Breast epithelium (tissue), 4 donors: ENCODE measurements at places on chromosomes 16 and 17. TPM values are rescaled to one million over a fixed set of nuclear protein-coding genes. Genes with fewer than 3 reads are reported as not detected.

Gene AXIN2
- 13.1 TPM for total RNA-seq

Gene CCL5
- 3.5 TPM for total RNA-seq

Gene KRT16
- total RNA-seq = 2.6 TPM

Gene CTDNEP1
- total RNA-seq = 67.5 TPM

- no peak for DNase-seq
Observed at GRCh38 chr17:69884356-69884755, 190.7 kb upstream of the KCNJ16 start.

- no peak for DNase-seq
Observed at GRCh38 chr17:60615840-60616239, 15.8 kb downstream of the PPM1D start.

GRCh38 chr17:58231641-58232040, 6.7 kb upstream of the LPO start:
- no peak for DNase-seq

DNA sequence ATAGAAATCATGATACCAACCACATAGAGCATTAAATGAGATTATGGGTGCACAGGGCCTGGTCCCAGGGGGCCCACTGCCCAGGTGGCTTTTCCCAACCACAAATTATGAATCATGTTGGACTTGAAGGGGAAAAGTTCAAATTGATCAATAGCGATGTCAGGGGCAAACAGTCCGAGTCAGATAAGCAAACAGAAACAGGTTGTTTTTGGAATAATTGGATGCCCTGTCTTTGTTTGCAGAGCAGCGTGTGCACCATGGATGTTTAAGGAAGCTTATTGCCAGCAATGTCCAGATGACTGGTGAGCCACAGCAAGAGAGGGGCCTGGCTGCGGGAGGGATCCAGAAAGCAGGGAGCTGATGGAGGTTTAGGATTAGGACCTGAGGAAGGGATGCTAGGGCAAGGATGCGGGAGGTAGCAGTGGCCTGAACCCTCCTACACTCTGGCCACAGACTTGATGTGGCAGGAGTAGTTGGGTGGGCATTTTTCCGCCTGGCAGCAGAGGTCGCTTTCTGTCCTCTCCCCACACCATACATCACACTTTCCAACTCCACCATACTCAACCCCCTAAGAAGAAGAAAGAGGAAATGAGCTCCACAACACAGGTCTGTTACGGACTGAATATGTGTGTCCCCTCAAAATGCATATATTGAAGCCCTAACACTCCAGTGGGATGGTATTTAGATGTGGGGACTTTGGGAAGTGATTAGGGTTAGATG, 266.4 kb upstream of the RPL38 start:
- DNase-seq = no peak

GRCh38 chr17:64306850-64307463, 43.9 kb upstream of the TEX2 start:
- DNase-seq = peak; percentile 58

GRCh38 chr17:11353601-11354000, 112.6 kb downstream of the SHISA6 start:
- no peak for DNase-seq

DNA sequence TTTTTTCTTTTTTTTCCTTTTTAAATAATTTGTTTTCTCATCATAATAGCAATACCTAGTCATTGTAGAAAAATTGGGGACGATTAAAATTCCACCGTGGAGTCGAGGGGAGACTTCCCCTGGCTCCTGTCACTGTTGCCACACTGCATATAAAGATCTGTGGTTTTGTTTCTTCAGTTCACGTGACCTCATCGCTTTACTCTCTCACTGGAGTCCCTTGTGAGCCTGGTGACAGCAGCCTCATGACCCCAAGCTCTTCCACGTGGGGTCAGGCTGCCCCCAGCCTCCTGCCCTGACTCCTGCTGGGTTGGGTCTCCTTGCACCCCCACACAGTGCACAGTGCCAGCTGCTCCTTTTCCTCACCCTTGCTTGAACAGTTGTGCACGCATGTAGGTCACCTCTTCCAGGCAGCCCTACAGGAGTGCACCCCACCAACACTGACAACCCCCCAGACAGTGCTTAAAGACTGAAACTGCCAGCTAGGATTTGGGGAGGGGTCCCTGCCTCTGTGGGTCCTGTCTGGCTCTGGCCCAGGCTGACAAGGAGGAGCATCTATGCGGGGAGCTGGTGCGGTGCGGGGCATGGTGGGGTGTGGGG, 7.3 kb upstream of the METRNL start:
- DNase-seq = no peak

GRCh38 chr17:27257031-27257357, 36.9 kb upstream of the WSB1 start:
- DNase-seq = no peak

GRCh38 chr17:49836111-49837030, 11.5 kb downstream of the TAC4 start:
- DNase-seq = no peak

DNA sequence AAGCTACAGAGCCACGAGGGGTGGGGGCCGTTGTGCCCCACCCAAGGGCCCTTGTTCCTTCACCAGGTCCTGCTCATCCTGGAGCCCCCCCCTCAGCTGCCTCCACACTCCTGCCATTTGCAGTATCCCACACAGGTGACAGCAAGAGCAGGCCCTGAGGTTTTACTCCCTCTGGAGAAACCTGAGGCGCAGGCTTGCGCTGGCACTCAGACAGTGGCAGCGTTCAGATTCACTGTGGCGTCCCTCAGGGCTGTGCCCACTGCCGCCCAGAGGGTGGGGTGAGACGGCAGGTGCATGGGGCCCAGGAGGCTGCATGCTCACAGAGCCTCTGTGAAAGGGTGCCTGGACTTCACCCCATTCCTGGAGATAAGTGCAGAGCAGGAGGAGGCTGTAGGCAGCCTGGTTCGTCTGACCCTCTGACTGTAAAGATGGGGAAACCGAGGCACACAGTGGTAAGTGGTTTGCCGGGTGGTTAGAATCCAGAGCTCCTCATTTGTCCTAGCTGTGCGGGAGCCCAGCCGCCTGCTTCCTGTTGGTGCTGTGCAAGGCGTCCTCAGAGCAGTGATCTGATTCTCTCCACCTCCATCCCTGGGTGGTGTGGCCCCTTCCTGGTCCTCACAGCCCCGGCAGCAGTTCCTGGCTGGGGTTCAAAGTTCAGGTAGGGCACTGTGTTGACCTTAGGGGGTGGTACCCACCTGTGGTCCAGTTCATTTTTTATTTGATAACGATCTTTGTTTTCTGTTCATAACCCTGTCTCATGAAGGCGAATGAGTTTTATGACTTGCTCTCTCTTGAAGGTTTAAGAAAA, 1.6 kb downstream of the SPIRE2 start:
- DNase-seq = no peak

DNA sequence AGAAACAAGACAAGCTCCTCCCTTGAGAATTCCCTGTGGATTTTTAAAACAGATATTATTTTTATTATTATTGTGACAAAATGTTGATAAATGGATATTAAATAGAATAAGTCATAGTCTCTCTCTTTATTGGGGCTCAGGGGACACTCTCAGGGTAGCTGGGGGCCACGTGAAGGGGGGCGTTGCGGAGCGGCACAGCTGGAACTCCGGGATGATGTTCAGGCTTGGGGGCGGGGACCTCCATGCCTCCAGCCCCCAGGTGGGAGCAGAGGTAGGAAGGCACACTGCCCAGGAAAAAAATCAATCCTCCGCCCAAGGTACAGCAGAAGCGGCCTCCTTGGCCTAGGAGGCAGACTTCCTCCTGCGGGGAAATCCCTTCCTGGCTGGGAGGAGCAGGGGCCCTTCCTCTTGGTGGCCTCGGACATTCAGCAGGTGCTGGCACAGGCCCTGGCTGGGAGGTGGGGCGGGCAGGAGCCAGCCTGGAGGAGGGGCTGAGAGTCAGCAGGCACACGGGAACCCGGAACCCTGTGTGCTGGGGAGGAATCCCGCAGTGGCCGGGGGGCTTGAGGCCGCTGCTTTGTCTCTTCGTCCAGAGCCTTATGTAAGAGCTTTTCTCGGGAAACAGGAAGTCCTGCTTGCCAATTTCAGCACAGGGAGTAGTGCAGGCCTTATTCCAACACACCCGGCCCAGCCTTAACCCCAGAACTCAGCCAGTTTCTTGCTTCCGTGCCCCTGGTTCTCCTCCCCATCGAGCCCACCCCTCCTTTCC, 591 bp upstream of the TNFSF13 start:
- peak; percentile 95 for DNase-seq

DNA sequence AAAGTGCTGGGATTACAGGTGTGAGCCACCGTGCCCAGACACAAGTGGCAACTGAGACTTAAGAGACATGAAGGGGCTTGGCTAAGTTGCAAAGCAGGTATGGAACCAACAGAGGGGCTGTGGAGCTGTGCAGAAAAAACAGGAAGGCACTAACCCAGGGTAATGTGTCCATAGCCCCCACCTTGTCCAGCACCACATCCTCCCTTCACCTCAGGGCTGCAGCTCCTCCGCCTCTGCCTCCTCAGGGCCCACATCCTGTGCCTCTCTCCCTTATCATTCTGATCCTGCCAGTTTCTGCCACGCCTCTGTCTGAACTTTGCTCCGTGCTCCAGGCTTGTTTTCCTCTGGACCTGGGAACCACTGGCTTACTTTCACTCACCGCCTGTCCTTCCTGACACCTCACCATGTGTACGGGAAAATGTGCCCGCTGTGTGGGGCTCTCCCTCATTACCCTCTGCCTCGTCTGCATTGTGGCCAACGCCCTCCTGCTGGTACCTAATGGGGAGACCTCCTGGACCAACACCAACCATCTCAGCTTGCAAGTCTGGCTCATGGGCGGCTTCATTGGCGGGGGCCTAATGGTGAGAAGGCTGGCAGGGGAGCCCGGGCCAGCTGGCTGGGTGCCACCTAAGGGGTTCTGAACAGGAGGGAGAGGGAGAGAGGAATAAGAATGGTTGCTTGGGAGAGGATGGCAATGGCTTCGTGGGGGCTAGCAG, at the start of gene TM4SF5:
Gene TM4SF5 (plus strand): TSS at position 368 of the 716 bp plus-strand sequence. CDS start 37 bp downstream, at position 405.
- DNase-seq = no peak

- no peak for DNase-seq
Observed at GRCh38 chr17:14011740-14012405, 57.4 kb upstream of the COX10 start.

GRCh38 chr17:65664266-65664665, 102.8 kb upstream of the AXIN2 start:
- DNase-seq = no peak

DNA sequence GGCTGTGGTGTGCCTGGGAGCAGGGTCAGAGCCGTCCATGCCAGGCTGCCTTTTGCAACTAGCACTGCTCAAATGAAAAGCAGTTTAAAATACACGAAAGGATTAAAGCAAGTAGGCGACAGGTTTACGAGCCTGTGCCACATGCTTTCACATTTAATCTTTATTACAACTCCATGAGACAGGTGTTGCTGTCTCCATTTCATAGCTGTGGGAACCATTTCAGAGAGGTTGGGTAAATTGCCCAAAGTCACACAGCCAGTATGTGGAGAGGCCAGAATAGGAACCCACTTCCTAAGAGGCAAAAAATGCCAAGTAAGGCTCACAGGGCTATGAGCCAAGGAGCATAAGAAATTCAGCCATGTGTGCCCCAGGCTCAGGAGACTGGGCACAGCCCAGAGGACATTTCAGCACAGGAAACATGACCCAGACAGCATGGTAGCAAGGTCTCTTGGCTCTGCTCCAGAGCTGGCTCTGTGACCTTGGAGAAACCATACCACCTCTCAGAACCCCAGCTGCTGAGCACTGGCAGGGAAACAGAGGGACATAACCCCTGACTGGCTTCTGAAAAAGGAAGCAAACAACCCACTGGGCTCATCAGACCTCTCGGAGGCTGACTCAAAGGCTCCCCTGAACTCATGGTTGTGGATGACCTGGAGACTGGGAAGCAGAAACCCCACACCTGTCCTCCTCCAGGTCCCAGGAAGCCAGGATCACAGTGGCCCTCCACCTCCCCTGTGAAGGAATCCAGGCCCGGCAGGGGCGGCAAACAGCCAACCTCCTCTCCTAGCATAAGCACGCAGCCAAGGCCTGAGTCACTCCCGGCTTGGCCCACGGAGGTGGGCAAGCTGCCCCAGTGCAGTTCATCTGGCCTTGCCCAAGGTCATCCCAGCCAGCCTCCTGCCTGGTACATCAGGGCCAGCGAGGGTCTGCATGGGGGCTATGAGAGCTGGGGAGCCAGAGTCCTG, 40.3 kb upstream of the MRPS23 start:
- peak; percentile 92 for DNase-seq

DNA sequence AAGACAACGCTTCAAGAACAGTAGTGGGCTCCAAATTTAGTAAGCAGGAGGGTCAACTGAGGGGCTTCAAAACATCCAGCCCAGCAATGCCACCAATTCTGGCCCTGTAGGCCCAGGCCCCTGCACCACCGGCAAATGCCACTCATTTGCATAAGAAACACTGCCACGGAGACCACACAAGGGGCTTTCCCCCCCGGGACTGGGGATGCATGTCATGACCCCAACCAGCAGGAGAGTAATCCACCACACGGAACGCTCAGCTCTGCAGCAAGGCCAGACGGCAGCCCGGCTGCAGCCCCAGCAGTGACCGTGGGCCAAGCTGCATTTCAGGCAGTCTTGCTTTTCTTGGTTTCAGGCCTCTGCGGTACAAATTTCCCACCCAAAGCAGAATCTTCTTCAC, 14.1 kb downstream of the TMEM11 start:
- no peak for DNase-seq

DNA sequence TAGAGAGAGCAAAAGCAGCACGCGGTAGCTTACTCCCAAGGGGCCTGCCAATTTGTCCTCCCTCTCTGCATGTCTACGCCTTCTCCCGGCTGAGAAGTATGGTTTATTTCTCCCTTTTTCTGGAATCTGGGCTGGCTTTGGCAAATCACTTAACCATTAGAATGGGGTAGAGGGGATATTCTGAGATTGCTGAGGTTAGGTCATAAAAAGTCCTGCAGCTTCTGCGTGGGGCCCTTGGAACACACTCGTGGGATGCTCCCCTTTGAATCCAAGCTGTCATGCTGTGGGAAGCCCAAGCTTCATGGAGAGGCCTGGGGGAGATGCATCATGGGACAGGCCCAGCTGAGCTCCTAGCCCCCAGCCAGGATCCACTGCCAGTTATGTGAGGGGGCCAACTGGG, 403.6 kb upstream of the MAF start:
- DNase-seq = no peak
